Activated T-helper 1 cell treated with Interleukin-2 at 50 U/mL for 16 hours (primary cell): ENCODE measurements at places on chromosomes 16 and 17.

DNA sequence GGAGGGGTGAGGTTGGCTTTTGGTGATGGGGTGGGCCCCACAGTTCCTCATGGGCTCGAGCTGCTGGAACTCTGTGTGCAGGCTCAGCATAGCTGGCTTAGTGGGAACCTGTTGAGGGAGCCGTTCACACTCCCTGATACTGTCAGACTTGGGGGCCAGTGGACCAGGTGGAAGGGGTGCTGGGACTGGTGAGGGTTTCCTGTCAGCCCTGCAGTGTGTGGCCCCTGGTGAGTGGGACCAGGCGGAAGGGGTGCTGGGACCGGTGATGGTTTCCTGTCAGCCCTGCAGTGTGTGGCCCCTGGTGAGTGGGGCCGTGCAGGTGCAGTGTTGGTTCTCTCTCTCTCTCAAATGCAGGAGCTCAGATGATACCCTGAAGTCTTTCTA, 45.1 kb upstream of the ZNF750 start:
- no peak for DNase-seq

DNA sequence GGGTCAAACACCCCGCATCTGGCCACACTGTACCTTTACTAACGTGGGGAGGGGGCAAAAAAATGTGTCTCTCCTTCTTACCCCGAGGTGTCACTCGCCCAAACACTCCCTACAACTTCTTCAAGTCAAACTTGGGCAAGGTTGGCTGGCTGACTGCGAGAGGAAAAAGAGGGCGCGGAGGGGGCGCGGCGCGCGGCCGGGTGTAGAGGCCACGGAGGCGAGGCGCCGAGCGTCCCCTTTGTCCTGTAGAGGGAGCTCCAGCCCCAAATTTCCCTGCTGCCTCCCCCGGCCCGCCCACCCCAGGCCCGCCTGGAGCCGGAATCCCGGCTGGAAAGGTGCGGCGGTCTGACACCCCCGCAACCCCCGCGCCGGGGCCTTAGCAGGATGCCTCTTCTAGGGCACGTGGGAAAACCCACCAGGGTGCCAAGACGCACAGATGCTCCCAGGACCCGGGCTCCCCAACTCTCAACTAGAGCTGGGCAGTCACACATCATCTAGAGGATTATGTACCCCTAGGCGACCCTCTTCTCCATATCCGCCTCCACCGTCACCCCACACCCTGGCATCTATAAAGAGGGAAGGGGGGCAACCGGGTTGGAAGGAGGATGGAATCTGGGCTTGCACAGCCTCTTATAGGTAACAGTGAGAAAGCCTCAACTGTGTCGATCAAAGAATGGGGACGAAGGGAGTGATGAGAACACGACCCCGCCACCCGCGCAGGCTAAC, 4.2 kb downstream of the IRX3 start:
- no peak for DNase-seq

DNA sequence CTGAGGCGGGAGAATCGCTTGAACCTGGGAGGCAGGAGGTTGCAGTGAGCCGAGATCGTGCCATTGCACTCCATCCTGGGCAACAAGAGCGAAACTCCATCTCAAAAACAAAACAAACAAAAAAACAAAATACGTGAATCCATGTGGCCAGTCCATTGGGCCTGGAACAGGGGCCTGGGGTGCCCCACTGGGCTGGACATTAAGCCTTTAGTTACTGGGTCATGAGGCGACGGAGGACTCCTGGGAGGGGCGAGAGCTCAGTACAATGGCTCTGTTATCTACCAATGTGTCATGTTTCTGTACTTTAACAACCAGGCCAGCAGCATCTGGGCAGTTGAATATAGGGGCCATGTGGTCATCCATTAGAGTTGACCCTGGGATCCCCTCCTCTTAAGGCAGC, 18.9 kb upstream of the CLEC18A start:
- DNase-seq, result no peak

DNA sequence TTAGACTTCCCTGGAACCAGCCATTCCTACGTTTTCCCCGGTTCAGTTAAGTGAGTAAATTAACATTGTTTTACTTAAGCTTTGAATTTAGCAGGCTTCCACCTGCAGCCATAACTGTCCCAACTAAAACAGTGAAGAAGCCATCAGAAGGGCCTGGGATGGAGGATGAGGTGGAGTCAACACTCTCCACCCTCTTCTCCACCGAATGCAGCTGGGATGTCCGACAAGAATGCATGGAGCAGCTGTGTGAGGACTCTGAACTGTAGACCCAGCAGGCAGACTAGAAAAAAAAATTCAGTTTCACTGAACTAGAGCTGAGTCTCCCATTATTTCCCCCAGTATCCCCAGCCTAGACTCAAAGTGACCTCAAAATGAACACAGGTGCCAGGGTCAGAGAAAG, 114.8 kb downstream of the C16orf95 start:
- no peak for DNase-seq

- no peak for DNase-seq
Observed at GRCh38 chr16:57009643-57010170, 20.4 kb downstream of the NLRC5 start.

GRCh38 chr17:47208744-47209488, at the start of gene MYL4:
Gene MYL4, plus strand, starts transcription at chr17:47209348. Its CDS starts 75 bp downstream, at chr17:47209423.
- no peak for DNase-seq

GRCh38 chr17:42163113-42163512, 8.3 kb upstream of the RAB5C start:
- no peak for DNase-seq

DNA sequence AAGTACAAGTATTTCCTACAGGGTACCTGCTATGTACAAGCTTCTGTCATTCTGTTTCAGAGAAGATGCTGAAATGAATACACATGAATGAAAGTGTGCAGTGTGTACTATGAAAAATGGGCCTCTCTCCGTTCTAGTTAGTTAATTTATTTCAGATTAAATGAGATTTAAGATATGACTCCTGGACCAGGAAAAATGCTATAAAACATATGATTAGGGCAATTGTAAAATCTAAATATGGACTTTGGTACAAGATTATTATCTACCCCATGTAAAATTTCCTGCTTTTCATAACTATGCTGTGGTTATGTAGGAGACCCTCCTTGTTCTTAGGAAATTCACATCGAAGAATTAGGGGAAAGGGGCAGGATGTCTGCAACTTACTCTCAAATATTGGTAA, 28.9 kb downstream of the MYO1D start:
- DNase-seq, result no peak

DNA sequence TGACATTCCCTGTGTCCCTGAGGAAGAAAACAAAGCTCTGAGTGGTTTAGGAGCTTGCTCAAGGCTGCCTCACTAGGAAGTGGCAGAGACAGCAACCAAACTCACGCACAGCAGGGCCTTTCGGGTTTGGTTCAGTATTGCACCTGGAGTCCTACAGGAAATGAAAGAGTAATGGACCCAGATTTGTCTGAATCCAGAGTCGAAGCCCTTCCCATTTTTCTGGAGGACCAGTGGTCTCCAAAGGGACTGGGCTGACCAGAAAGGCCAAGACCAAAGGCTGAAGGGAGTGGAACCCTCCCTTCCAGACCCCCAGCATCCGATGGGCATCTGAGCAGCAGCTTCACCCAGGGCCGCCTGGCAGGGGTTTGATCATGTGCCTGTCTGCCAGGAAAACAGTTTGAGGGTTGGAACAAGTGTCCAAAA, 85.5 kb upstream of the RPL38 start:
- DNase-seq, result no peak

- DNase-seq, result no peak
Observed at GRCh38 chr16:50705436-50706110, 12.2 kb downstream of the NOD2 start.

- DNase-seq, result no peak
Observed at GRCh38 chr16:977081-977701, 4.4 kb upstream of the SOX8 start.

DNA sequence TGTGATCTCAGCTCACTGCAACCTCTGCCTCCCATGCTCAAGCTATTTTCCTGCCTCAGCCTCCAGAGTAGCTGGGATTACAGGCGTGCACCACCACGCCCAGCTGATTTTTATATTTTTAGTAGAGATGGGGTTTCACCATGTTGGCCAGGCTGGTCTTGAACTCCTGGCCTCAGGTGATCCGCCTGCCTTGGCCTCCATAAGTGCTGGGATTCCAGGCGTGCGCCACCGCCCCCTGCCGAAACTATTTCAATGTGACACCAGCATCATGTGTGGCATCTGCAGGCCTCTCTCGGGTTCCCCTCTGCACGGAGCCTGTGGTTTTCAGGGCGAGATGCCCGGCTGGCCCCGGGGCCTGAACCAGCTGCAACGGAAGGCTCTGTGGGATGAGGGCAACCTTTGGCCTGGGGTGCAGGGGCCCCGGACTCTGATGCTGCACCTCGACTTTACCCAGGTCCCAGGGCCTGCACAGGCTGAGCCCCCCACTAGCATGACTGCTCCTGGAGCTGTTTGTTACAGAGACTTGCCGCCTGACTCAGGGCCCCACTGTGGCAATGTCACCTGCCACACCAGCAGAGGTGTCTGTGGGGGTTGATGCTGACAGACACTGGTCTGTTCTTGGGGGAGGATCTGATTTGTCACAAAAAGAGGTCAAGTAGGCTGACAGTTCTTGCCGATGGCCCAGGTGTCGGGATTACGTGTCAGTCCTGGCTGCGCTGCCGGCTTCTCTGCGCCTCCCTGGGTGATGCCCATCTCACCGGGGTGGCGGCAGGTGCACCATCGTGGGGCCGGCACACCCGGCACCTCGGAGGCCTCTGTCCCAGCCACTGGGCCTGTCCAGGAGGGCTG, 8.6 kb upstream of the TEX19 start:
- no peak for DNase-seq

DNA sequence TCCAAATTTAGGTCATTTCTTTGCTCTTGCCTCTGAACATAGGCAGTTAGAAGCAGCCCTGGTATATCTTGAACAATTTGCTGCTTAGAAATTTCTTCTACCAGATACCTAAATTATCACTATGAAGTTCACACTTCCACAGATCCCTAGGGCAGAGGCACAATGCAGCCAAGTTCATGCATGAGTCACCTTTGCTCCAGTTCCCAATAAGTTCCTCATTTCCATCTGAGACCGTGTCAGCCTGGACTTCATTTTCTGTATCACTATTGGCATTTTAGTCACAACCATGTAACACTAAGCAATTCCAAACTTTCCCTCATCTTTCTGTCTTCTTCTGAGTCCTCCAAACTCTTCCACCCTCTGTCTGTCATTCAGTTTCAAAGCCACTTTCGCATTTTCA, 45.0 kb downstream of the KCNJ16 start:
- DNase-seq, result no peak

DNA sequence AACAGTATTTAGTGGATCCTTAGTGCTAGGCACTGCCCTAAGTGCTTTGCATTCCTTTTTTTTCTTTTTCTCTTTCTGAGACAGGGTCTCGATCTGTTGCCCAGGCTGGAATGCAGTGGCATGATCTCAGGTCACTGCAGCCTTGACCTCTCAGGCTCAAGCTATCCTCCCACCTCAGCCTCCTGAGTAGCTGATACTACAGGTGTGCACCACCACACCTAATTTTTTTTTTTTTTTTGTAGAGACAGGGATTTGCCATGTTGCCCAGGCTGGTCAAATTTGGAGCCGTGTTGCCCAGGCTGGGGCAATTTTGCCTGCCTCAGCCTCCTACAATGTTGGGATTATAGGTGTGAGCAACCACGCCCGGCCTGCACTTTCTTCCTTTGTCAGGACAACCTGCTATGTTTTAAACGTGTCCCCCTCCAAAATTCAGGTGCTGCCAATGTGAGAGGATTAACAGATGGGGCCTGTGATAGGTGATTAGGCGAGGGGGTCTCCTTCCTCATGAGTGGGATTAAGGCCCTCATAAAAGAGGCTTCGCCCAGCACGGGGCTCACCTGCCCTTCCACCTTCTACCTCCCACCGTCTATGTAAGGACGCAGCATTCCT, 5.4 kb downstream of the NQO1 start:
- DNase-seq, result no peak

- DNase-seq, result no peak
Observed at GRCh38 chr17:32477220-32477619, 9.6 kb upstream of the CDK5R1 start.

DNA sequence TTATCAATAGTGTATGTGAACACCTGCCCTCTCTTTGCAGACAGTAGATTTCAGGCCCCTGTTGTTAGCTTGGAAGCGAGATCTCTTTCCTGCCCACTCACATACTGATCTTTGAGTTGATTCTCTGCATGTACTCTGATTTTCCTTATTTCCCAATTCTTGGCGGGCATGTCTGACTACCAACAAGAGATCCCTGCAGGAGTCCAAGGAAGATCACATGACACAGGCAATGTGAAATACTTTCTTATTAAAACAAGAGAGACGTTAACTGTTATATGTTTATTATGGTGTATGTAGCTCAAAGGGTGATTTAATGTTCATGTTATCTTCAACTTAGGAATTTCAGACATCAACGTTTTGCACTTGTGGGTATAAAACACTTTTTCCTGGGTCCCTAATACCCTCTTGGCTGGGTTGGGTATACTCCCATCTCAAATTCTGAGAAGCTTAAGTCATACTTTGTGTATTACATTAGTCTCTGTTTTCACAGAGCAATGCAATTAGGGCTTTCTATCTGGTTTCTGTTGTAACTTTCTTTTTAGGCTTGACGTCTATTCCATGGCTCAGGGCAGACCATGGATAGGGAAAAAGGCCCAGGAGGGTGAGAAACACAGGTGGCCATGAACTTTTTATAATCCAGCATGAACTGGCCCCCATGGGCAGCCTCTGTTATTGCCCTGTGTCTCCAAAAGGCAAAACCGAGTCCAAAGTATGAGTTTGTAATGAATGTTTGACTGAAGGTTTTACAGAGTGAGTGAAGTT, 32.2 kb downstream of the HSD17B2 start:
- no peak for DNase-seq

DNA sequence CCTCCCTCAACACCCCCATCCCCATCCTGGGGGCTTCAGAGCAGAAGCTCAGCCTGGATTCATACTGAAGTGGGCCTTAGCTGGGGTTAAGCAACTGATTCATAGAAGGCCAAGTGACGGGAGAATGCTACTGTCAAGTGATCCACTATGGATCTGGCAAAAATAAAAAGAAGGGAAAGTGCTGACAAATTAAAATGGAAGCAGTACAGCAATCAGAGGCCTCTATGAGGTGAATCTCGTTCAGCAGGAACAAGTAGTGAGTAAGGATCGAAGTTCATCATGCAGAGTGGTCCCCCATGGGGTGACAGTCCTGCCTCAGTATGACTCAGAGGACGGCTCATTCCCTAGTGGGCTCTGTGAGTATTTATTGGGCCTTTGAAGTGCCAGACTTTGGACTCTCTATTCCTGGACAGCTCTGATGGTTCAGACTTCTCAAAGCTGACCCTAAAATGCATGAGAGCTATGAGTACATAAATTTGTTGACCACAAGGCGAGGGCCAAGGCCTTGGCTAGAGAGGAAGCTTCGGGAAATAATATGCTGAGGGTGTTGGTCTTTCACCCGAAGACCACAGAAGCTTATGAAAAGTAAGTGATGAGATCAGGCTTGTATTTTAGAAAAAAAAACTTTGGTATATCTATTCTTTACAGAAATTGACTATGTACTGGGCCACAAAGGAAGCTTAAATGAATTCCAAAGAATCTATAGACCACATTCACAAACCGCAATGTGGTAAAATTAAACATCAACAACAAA, 5.3 kb upstream of the NSMCE1 start:
- no peak for DNase-seq

DNA sequence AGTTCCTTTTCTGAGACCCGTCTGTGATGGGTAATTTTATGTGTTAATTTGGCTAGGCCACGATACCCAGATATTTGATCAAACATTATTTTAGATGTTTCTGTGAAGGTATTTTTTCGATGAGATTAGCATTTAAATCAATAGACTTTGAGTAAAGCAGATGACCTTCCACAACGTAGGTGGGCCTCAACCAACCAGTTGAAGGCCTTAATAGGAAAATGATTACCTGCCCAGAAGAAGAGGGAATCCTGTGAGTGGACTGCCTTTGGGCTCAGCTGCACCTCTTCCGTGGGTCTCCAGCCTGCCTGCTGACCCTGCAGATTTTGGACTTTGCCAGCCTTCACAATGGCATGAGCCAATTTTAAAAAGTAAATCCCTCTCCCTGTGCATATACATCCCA, 61.6 kb upstream of the WSB1 start:
- DNase-seq, result no peak
